ENCODE measurements at places on chromosomes 3 and 15. TPM values are rescaled to one million over a fixed set of nuclear protein-coding genes. Genes with fewer than 3 reads are reported as not detected.
A peak's percentile ranks its signal among the peaks of the same experiment; 100 is the strongest.

THRB gene
- 26.2 TPM for polyA plus RNA-seq

FOXB1 gene
- 0.14 TPM for polyA plus RNA-seq

CYP1A2 gene
- 0.14 TPM for polyA plus RNA-seq

DISP2 gene
- polyA plus RNA-seq = 0.37 TPM

LIPC gene
- polyA plus RNA-seq = 14.8 TPM

GOLGA6L7 gene
- polyA plus RNA-seq = 0.13 TPM

DNA sequence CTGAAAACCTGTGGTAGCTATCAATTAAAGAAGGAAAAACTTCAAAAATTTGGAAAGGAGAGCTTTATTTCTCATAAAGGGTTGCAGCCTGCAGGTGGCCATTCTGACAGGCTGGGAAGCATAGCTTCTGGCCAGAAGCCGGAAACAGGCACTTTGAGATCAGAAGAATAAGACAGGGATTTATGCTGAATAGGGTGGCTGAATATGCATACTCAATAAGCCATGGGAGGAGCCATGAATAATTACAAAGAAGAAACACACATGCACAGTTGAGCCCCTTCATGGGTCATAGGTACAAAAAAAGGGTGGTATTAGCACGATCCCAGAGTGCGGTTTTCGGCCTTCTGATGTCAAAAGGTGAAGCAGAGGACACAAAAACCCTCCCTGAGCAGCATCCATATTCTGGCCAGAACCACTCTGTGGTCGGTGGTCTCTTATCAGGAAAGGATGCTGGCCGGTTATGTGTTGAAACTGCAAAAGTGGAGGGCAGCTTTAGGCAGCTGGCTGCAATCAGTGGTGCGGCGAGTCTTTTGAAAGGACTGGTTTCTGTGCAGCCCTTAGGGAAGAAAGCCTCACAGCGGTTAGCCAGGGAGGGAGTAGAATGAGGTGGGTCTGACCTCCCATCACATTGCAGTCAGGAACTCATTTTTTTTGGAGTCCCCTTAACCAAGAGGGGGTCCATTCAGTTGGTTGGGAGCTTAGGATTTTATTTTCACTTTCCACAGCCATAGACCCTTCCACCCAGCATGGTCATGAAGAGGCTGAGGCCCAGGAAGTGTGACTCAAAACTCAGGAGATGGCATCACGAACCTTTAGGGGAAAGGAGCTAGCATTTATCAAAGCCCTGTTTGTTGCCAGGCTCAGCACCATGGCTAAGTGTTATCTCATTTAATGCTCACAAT is 34.7 kb upstream of the CCDC174 start:
- no peak for DNase-seq

DNA sequence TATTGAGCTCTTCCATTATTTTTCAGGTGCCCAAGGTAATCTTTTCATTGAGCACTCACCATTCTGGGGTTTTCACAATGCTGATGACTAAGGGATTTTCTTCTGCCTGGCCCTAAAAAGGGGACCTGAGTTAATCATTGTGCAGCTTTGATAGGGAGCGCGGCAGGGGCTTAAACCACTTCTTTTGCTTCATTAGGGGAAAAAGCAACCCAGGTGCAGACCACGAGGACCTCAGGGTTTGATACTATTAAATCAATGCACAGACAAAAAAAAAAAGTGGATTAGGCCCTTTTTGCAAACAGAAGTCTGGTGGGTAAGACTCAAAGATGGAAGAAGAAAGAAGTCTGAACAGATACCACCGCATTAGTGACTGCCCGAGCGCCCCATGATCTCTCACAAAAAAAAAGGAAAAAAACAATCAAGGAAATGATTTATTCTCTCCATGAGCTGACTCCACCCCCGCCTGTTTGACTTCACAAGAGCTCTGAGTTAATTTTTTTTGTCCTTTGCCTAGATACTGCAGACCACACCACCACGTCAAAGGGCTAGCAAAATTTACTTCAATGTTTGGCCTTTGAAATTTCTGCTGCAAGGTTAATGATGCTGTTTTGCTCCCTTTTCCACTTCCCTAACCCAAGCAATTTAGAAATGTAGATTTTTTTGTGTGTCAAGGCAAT is 78.0 kb upstream of the FEZF2 start:
- DNase-seq = no peak

- DNase-seq = peak; percentile 37
Measured at GRCh38 chr15:76932135-76932966, 802 bp downstream of the RCN2 start.

GRCh38 chr3:149120051-149120972 is 9.1 kb upstream of the HPS3 start:
- peak; percentile 63 for DNase-seq

DNA sequence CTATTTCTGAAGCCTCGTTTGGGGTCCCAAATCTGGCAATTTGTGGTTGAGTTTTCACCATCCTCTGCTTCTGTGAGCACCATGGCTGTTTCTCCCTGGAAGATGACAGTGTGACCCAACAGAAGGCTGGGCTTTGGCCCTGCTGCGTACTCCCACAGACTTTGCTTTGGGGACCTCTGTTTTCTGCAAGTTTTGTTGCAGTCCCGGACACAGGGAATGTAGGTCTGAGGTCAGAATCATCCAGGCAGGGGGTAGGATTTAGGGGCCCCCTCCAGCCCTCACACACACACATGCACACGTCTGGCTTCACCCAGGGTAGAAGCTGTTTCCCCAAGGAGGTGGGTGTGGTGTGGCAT is 6.3 kb downstream of the PTH1R start:
- DNase-seq = no peak

DNA sequence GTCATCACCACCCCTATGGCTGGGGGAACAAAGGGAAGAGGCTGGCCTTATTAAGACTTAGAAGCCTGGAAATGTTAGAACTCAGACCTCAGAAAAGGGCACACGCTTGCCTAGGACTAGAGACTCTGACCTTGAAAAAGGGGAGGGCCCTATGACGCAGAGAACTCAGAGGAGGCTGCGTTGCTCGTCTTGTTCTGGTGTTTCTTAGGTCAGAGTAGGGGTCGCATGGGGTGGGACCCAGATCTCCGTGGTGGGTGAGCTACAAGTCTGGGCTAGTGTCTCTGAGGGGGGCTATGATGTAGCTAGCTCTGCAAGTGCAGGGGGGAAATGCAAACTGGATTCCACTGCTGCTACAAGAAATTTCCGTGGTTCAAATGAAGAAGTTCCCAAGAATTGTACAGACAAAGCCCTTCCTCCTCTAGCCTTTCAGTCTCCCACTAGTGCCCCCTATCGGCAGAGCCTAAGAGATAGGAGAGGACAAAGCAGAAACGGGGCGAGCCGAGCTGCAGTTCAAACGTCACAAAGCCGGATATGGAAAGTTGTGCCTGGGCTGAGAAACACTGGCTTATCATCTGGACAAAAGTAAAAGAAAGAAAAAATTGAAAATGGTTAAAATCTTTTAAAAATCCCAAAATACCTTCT is 392.9 kb upstream of the ROBO2 start:
- DNase-seq = no peak

GRCh38 chr15:88985547-88986393 is 72.6 kb upstream of the MFGE8 start:
- no peak for DNase-seq

DNA sequence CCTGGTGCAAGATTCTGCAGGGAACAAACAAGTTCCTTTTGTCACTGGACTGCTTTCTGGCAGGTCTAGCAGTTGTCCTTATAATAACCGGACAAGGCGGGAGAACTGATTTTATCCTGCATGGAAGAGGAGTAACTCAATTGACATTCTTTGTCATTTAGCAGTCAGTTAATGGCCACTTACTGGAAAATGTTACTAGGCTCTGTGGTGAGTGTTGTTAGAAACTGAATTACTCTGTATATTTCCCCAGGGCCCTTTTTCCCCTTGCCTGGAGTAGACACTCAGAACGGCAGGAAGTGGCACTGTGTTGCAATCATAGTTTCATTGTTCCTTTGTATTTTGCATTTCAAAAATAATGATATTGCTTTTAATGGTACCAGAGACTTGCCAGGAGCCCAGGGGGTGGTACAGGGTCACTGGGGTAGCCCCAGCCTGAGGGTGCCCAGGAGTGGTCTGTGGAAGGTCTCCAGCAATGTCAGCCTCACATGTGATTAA is 318.6 kb upstream of the LRRFIP2 start:
- no peak for DNase-seq

- no peak for DNase-seq
Measured at GRCh38 chr3:144098691-144099090, 127.1 kb downstream of the DIPK2A start.

DNA sequence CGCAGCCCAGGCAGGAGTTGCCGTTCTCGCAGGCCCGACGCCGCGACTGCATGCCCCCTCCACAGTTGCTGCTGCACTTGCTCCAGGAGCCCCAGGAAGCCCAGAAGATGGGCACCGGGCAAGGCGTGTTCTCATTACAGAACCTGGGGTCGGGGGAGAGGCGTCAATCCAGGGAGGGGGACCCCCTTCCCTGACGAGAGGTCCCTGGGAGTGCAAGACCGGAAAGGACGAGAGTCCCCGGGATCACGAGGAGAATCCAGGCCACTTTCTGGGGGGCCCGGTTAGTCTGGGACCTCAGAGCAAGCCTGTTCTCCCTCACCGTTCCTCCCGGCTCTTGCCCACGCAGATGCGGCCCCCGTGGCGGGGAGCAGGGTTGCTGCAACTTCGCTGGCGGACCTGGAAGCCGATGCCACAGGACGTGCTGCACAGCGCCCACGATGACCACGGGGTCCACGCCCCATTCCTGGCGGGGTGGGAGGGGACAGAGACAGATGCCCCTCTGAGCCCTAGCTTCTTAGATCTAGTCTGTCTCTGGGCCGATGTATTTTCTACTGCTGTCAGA is 113.9 kb downstream of the SEMA5B start:
- no peak for DNase-seq

- DNase-seq = no peak
Measured at GRCh38 chr3:177050501-177051237, 146.6 kb downstream of the TBL1XR1 start.

DNA sequence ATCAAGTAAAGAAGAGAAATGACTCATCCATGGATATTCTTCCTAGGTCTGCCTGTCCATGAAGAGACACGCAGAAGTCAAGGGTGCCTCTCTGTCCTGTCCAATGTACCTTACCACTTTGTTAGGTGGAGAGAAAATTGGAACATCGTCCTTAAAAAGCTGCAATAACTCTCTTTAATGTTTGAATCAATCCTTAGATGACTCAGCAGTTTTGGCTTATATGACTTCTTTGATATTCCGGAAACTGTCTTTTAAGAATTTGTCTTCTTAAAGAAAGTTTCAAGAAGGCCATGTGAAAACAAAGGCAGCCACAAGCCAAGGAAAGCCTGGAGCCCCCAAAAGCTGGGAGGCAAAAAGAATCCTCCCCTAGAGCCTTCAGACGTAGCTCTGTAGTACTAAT is 49.2 kb downstream of the MRPL3 start:
- no peak for DNase-seq

GRCh38 chr3:170522201-170522600 is 63.7 kb downstream of the SLC7A14 start:
- DNase-seq = no peak

DNA sequence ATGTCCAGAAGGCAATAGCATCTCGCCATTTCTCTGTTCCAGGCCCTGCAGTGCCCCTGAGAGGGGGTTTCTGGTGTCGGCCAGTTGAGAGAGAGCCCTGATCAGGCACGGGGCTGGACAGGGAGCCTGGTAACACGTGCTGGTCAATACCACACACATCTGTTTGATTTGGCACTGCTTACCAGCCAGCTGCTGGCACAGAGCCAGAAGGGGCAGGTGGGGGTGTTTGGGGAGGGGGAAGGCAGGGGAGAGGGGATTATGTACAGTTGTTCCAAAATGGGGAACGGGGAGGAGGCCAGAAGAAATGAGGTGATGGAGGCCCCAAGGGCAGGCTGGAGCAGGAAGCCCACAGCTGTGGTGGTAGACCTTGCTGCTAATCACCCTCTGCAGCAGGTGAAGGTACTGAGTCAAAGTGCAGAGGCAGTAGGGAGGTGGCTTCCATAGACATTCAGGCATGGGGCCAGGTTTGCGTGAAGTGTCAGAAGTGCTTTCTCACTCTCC is 153.5 kb upstream of the LPP start:
- no peak for DNase-seq

GRCh38 chr3:123367467-123368154 is 81.3 kb downstream of the ADCY5 start:
- DNase-seq = no peak

- DNase-seq = no peak
Measured at GRCh38 chr3:33063651-33064051, 33.3 kb downstream of the GLB1 start.

- DNase-seq = no peak
Measured at GRCh38 chr3:10554746-10555145, 49.4 kb upstream of the ATP2B2 start.

DNA sequence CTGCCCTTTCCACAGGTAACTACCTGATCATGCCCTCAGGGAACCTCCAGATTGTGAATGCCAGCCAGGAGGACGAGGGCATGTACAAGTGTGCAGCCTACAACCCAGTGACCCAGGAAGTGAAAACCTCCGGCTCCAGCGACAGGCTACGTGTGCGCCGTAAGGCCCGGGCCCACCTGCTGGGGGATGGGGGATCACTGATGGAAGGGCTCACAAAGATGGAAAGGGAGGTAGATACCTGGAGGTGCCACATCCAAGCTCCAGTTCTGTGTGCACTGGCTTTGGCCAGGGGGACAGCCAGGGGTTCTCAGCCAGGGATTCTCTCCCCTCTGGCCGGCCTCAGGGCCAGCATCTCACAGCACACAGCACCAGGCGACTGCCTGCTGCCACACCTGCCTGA is 59.4 kb downstream of the BOC start:
- DNase-seq = no peak

DNA sequence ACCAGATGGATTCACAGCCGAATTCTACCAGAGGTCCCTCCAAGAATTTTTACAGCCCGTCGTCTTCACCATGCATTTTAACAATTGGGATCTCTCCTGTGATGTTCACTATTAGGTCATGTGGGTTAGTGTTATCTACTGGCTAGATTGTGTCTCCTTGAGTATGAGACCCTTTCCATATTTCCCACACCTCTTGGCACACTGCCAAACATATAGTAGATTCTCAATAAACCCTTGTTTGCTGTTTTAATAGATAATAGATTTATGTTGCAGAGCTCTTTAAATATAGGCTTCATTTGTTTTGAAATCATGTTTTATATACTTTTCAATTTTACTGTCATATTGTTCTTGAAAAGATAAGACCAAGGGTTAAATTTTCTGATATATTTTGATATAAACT is 34.9 kb upstream of the ADGRG7 start:
- no peak for DNase-seq

DNA sequence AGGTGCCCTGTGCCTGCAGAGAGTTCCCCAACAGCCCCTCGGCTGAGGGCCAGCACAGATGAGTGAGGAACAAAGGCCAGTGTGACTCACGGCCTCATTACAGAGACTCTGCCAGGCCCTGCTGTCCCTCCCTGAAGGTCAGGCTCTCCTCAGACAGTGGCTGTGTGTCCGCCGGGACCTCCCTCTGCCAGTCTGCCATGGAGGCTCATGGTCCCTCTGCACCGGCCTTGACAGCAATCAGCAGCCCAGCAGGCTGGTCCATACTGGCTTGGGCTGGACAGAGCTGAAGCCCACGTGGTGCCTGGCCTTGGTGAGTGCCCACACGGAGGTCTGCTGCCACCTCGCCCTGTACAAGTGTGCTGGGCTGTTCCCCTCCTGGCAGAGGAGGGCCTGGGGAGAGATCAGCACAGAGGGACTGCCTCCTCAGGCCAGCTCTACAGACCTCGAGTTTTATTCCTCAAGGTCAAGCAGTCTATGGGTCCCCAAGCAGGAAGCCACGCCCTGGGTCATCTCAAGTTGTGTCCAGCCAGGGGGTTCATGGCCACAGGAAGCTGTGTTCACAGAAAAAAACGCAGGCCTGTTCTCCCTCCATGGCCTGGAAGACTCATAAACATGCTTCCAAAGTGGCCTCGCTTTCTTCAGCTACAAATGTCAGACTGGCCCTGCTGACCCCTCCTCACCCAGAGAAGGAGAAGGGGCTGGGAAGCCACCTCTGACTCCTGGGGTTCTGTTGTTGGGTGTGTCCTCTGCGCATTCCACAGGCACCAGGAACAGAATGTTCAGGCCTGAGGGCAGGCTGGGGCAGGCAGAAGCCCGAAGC is 27.0 kb downstream of the SLC41A3 start:
- DNase-seq = no peak
